ENCODE measurements at places on chromosomes 3 and 15.

DNA sequence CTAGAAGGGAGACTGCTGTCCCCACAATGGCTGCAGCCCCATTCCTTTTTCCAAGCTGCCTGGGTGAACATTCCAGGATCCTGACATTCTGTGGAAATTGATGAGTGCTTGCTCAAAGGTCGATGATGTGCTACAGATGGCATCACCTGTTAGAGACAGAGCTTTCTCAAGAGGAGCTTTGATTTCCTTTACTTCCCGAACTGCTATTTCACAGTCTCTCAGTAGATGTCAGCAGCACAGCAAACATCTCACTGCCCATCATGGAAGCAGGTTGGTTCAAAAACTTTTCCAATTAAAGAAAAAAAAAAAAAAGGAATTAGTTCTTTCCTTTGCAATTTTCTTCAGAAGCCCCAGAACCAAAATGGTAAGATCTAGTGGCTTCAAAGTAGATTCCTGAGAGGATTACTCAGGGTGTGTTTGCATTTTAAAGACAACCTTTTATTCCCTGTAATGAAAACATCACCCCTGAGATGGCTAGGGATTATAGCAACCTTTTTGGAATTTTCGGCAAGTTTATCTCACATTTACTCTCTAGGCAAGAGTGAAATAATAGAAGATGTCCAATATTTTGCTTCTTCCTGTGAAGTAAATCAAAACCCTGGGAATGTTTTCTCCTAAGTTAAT is 44.8 kb downstream of the POLR2M start:
- no peak for DNase-seq

DNA sequence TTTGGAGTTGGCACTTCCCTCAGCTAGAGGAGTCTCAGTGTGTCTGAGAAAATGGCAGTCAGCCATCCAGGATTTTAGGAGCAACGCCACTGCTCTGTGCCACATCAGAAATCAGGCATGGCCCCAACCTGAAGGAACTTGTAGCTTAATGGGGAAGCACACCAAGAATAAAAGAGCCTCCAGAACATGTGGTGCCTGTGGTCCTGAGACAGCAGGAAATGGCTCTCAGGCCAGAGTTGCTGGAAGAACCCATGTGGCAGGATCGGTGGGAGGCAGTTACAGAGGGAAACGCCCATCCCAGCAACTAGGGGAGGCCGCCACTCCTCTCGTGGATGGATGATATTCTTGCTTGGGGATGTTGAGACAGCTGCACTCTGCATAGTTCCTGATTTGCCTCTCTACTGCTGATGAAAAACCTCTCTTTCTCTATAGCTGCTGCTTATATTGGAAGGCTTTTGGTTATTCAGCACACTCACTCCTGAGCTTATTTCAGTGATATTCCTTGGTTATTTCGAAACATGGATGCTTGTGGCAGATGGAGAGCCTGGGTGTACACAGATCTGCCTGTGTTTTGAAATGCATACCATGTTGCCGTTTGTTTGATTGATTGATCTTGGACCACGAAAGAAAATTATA is 52.4 kb downstream of the KLHL25 start:
- DNase-seq: no peak

DNA sequence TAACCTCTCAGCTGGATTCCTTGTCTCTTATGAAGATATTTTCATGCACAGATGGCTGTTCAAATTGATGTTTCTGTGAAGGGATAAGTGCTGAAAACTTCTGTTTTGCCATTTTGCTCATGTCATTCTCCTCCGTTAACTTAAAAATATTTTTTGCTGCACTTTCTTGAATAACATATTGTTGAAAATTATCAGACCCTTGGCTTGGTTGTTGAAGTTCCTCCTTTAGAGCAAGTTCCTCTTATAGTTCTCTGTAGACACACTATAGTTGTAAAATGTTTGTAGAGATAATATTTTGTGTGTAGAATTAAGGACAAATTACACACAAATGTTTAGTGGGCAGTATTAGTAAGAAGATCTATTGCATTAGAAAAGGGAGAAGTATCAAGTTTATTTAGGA is 300.4 kb downstream of the SV2B start:
- no peak for DNase-seq

DNA sequence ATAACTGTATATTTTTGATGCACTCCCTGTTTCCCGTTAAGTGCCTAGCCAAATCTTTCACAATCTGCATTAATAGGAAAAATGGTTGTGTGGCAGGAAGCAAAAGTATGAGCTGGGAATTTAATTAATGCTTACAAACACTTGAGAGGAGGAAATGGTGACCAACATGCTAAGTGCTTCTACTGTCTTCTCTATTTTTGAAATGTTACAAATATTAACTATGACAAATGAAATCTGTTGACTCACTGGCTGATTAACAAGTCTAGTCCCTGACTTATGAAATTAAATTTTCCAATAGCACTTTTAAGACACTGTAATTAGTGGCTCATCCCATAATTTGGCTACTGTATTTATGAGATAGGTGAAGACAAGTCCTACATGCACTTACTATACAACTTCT is 446.9 kb upstream of the DPPA4 start:
- no peak for DNase-seq

- DNase-seq: no peak
Observed at GRCh38 chr3:76311941-76312340, 526.6 kb upstream of the ZNF717 start.

DNA sequence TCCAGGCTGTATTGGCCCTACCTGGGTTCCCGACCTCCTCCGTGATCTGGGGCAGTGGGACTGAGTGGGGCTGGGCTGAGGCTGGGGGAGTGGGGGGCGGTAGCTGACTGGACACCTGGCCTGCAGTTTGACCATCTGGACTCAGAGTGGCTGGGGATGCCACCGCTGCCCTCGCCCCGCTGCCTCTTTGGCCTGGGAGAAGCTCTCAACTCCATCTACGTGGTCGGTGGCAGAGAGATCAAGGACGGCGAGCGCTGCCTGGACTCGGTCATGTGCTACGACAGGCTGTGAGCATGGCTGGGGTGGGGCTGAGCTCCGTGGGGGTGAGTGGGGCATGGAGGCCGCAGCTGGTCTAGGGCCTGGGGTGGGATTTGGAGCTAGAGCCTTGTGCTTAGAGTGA is 2.7 kb downstream of the KLHL40 start:
- DNase-seq: no peak

Measured in stimulated activated CD4-positive, alpha-beta T cell treated with anti-CD3 and anti-CD28 coated beads, Interleukin-1b, Interleukin-23, amount 100 ng/mL, for 48 hours (primary cell).